Stimulated activated CD4-positive, alpha-beta T cell treated with anti-CD3 and anti-CD28 coated beads, Interleukin-12 subunit alpha, Interleukin-12 subunit beta, amount 100 ng/mL, for 48 hours (primary cell): ENCODE measurements at places on chromosomes 7 and 10.
A peak's percentile ranks its signal among the peaks of the same experiment; 100 is the strongest.

- DNase-seq: no peak
Measured at GRCh38 chr10:93596539-93596938, 4.5 kb downstream of the RBP4 start.

- no peak for DNase-seq
Measured at GRCh38 chr10:83302623-83303022, 836.7 kb upstream of the GHITM start.

- DNase-seq: no peak
Measured at GRCh38 chr7:121037957-121038716, 49.6 kb downstream of the CPED1 start.

GRCh38 chr7:41164440-41164839, 538.5 kb downstream of the INHBA start:
- no peak for DNase-seq

DNA sequence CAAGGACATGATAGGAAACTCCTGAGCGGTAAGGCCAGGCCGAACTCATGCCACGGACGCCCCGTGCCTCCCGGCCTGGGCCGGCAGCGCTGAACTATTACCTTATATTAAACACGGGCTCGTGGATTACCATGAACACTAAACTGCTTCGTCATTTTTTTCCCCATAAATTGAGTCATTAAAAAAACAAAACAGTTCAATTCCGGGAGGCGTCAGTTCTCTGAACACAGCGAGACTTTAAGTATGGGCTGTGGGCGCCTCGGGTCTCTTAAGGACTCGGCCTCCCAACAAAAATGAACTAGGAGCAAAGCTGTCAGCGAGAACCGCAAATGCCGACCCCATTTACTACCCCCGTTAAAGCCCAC, 519 bp downstream of the PITRM1 start:
- peak; percentile 21 for DNase-seq

- DNase-seq: no peak
Measured at GRCh38 chr7:50562136-50562535, 3.1 kb downstream of the DDC start.

- DNase-seq: no peak
Measured at GRCh38 chr10:68562661-68563570, 2.8 kb downstream of the TET1 start.

GRCh38 chr10:60305380-60305892, 84.2 kb downstream of the ANK3 start:
- DNase-seq: no peak

GRCh38 chr10:116733566-116733965, 8.8 kb downstream of the HSPA12A start:
- no peak for DNase-seq

GRCh38 chr10:72875250-72876055, 18.1 kb upstream of the OIT3 start:
- no peak for DNase-seq

GRCh38 chr10:113304726-113305125, 248.1 kb upstream of the HABP2 start:
- no peak for DNase-seq
